ENCODE measurements at places on chromosomes 2 and 18.

DNA sequence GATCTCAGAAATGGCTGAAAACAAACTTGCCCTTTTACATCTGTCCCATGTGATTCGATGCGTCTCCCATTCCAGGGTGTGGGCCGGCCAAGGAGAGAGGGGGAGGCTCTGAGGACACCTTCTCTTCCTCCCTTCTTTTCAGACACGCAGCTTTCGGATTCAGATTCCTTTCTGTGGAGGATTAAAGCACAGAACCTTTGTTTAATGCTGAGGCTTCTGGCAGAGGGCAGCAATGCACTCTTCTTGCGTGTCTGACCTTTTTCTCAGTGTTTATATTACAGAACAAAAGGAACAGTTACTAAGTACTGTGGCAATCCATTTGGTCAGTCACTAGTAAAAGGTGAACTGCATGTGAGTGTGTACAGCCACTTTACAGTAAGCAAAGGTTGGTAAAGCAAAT is 268.9 kb upstream of the CCDC68 start:
- DNase-seq = no peak

DNA sequence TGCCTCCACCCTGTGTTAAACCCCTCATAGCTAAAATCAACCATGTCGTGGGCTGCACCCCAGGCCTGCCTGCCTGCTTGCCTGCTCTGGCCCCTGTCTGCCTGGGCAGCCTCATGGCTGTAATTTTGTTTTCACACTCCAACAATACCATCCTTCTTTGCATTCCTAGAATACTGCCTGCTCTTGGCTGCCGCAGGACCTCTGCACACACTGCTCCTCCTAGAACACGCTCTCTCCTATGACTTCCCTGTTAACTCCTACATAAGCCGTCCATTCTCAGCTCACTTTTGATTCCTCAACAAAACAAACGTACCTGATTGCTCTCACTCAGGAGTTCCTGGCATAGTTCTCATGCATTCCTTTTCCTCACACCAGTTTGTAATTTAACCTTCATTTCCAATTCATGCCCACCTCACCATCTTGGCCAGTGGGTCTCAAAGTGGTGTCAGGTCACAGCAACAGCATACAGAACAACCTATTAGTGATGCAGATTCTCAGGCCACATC is 2.5 kb downstream of the UXS1 start:
- DNase-seq = no peak

- no peak for DNase-seq
These were observed 138.1 kb downstream of the KCNJ3 start for GRCh38 chr2:154836632-154837031.

- no peak for DNase-seq
These were observed 162.6 kb downstream of the MYCN start for GRCh38 chr2:16102976-16103380.

DNA sequence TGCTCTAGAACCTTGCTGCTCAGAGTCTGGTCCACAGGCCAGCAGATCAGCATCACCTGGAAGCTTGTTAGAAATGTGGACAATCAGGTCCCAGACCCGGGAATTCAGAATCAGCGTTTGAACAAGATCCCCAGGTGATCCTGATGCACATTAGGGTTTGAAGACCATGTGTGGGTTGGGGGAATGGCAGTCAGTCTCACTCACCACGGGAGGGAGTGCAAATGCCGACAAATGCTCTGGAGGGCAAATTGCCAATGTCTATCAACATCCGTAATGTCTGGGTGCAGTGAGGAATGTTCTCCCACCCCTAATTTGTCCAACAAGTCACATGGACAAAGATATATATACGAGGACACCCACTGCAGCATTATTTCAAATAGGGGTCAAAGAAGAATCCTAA is 34.5 kb downstream of the INPP5D start:
- no peak for DNase-seq

DNA sequence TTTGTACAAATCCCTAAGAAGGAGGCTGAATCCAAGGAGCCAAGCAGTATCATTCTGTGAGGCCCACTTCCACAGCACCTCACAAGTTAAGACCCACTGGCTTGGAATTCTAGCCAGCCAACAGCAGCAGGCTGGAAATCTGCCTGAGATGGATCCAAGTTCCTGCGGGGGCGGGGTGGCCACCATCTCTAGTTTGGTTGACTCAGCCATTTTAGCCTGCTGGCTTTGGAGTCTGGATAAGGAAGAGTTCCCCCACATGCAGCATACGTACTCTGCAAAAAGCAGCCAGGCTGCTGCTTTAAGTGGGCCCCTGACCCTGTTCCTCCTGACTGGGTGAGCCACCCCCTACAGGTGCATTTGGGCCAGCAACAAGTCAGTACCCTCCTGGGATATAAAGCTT is 65.2 kb downstream of the FARP2 start:
- no peak for DNase-seq

DNA sequence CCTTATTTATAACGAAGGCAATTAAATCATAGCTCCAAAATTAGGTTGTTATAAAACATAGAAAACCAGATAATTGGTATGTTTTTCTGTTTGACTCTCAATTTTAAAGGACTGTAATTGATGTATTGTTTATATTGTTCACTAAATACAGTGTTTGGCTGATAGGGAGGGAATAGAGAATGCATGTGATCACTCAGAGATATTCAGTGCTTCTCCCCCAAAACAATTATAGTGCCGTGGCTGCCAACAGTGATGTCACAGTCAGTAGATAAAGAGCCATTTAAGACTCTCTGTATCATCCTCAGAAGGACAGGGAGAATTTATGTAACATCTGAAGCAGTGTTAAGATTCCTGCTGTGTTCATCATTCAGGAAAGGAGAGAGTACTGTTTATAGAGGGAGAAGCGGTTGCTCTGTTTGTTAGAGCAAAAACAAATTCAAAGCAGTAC is 69.6 kb downstream of the PHLPP1 start:
- no peak for DNase-seq

DNA sequence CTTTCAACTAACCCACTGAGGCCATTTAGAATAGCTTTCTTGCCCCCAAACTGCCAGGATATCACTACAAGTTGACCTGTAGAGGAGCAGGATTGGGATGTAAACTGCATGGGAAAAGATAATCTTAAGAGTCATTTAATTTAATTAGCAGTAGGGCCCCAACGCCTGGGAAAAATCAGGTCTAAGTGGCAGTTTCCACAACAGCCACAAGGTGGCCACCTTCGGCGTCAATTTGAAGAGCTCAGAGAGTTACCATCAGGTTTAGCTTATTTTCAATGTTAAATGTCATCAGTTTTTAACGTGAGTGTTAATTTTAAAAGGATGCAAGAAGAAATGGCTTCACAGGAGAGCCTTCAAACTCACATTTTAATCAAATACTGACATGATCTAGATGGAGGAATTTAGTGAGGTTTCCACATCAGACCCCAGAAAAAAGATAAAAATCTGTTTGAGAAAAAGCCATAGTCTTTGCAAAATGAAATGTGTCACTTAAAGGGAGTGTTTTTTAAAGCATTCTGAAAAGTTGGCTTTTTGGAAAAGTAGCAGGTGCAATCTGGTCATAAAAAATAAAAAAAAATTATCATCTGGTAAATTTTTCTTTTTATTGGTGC is 77.3 kb upstream of the UPP2 start:
- DNase-seq = no peak

DNA sequence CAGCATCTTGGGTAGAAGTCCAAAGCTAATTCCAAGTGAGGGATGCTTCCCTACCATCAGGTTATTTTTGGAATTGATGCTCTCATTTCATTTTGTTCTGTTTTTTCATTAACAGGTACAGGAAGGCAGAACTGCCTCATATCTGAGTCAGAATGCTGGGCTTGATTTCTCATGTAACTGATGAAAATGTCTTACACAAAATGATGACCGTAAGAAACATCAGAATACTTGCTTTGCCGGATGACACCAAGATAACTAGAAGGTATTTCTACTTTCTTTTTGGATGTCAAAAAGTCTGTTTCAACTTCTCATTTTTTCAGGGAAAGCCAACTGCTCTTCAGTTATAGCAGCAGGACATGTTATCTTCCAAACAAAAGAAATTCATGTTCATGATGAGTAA is 62.6 kb downstream of the ETAA1 start:
- no peak for DNase-seq

DNA sequence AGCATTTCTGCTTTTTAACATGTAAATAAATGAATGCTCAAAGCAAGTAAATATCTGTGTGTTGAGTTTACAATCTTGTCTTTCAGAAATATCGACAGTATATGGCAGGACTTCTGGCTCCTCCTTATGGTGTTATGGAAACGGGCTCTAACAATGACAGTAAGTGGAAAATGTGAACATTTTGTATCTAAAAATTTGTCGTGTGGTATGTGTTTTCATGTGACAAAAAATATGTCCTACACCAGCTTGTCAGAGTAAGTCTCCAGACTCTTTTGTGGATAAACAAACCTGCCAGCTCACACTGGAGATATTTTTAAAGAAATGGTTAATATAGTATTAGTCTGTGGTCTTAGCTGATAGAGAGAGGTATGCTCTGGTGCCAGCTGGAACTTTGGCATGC is 157.9 kb upstream of the MAP3K20 start:
- no peak for DNase-seq

GRCh38 chr2:190718652-190719526 is 70.0 kb downstream of the NAB1 start:
- no peak for DNase-seq

DNA sequence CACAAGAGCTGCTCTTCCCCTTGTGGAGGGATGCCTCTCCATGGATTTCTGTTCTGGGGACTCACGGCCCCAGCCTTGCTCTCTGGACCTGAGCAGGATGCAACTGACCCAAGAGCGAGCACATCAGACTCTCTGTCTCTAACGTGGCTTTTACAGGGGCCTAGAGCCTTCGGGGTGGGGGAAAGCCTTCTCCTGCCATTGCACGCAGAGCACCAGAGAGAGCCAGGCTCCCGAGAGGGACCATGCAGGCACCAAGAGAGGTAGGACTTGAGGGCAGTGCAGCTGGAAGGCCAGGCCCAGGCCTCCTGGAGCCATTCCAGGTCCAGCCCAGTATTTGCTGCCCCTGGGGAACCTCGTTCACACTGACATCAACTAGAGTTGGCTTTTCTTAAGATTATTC is 475.6 kb upstream of the MYT1L start:
- no peak for DNase-seq

- no peak for DNase-seq
These were observed 1.9 kb downstream of the CAD start for GRCh38 chr2:27219091-27219490.

DNA sequence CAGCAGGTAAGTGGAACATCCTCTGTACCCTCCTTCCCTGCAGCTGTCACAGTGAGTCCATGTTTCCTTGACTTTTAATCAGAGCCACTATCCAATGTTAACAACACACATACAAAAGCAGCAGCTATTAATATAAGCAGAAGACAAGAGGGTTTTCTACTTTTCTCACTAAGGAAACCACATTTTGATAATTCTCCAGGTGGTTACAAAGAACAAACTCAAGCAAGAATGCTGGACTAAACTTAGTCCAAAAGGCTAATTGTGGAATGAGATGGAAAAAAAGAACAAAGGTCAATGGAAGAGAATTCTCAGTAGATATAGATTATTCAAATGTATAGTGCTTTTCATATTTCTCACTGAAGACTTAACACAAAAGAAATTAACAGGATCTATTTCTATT is 176.9 kb upstream of the SLC39A10 start:
- DNase-seq = no peak

- no peak for DNase-seq
These were observed 74.5 kb upstream of the RFX8 start for GRCh38 chr2:101549371-101549770.

DNA sequence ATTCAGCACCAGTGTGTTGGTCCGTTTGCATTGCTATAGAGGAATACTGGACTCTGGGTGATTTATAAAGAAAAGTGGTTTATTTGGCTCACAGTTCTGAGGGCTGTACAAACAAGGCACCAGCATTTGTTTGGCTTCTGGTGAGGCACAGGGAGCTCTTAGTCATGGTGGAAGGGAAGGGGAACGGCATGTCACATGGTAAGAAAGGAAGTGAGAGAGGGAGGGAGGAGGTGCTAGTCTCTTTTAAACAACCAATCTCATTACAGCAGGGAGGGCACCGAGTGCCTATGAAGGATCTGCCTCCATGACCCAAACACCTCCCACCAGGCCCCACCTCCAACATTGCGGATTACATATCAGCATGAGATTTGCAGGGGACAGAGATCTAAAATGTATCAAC is 143.9 kb upstream of the DLX2 start:
- DNase-seq = no peak

- DNase-seq = no peak
These were observed 25.1 kb downstream of the STAT4 start for GRCh38 chr2:191125646-191126045.

DNA sequence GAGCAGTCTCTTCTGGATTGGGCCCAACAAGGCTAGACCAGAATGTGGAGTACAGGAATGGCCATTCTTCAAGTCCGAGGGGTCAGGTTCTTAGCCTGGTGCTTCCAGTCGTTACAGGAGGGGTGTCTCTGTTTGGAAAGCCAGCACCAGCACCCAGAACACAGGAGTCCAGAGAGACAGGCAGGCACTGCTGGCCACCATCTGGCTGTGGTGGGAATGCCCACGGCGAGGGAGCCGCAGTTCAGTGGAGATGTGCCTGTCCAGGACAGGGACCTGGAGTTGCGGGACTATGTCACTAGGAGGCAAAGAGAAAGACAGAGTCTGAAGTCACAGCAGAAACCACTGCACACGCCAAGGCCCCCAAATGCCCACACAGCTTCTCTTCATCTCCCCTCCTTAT is 59.1 kb downstream of the TRABD2A start:
- DNase-seq = no peak

DNA sequence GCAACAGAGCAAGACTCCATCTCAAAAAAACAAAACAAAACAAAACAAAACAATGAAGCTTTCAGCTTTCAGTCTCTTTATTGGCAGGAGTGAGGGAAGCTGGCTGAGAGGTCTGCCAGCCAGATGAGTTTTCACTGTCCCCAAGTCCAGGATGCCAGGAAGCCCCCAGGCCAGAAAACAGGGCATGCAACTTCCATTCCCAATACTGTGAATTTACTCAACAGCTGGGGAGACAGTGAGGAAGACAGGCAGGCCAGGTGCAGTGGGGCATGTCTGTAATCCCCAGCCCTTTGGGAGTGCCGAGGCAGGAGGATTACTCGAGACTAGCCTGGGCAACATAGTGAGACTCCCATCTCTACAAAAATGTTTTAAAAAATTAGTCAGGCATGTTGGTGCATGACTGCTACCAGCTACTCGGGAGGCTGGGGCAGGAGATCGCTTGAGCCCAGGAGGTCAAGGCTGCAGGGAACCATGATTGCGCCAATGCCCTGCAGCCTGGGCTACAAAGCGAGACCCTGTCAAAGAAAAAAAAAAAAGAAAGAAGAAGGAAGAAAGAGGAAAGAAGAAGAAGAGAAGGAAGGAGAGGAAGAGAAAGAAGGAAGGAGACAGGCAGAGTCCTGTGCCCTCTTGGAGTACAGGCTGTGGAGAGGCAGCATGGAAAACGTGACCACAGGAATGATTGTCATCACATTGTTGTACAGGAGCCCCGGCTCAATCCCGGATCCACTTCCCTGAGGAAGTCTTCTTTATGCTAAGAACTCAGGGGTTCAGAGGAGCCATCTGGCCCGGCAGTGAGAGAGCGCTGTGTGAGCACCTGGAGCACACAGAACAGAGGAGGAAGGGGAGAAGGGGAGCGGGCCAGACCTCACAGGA is 29.2 kb upstream of the POMC start:
- DNase-seq = no peak

GRCh38 chr2:172539767-172540166 is 16.1 kb upstream of the PDK1 start:
- no peak for DNase-seq

Data from chondrocyte (in vitro differentiated cells).